ENCODE measurements at places on chromosomes 6 and 20.

DNA sequence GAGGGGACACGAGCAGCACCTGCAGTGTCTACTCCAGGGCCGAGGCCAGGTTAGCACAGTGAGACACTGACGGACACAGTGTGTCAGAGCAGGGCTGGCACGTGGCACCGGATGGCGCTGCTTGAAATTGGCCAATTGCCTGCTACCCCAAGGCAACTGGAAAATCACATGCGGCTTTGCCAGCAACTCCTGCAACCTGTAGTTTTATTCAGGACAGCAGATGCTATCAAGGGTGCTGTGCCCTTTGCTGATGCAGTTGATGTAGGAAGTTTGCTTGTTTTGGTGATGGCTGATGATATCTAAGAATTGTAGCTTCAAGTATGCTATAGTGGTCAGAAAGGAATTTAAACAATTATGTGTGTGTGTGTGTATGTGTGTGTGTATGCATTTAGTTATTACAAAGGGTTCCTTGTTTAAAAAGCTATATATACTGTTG is 25.9 kb downstream of the RIN2 start:
- DNase-seq, result no peak

GRCh38 chr6:150634176-150634963 is 34.7 kb downstream of the PLEKHG1 start:
- DNase-seq, result no peak

DNA sequence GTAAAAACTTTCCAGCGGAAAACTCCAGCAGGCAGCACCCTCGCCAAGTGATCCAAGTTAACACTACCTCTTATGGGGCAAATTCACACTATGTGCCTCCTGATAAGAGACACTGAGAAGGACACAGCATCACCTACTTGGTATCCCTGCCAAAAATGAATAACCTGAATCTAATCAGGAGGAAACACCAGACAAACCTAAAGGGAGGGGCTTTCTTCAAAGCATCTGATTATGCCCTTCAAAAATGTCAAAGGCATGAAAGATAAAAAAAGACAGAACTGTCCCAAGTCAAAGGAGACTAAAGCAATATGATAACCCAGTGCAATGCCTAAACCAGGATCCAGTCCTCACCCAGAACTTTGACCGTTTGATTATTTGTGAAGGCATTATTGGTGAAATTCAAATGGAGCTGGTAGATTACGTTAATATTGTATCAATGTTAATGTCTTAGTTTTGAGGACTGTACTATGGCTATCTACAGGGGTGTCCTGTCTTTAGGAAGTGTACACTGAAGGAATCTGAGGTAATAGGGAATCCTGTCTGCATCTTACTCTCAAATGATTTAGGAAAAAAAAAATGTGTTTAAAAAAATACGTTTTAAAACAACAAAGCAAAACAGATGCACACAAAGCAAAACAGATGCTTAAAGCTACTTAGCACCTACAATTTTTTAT is 8.3 kb downstream of the TBC1D7 start:
- no peak for DNase-seq

DNA sequence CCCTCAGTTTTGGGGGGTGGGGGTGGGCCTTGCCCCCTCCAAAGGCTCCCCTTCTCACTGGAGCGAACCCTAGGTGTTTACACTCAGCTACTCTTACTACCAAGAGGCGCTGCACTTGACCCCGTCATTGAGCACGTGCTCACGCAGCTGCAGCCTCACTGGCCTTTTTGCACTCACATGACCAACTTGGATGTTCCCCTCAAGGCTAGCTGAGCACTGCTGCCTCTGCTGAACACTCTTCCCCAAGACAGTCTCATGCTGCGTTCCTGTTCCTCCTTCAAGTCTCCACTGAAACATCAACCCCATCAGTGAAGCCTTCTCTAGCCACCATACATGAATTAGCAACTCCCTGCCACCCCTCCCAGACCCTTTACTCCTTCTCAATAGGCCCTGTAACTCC is 4.0 kb downstream of the SOD2 start:
- DNase-seq, result no peak

DNA sequence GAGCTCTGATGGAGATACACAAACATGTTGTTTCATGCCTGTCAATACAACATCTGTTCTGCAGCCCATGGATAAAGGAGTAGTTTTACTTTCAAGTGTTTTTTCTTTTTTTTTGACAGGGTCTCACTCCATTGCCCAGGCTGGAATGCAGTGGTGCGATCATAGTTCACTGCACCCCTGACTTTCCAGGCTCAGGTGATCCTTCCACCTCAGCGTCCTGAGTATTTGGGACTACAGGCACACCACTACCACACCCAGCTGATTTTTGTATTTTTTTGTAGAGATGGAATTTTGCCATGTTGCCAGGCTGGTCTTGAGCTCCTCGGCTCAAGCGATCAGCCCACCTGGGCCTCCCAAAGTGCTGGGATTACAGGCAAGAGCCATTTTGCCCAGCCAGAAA is 97.0 kb downstream of the SMAP1 start:
- DNase-seq, result no peak

GRCh38 chr20:50504231-50504823 is 5.9 kb upstream of the PTPN1 start:
- no peak for DNase-seq
